Progenitor cell of endocrine pancreas (in vitro differentiated cells): ENCODE measurements at places on chromosomes 3 and 15. TPM values are rescaled to one million over a fixed set of nuclear protein-coding genes. Genes with fewer than 3 reads are reported as not detected.

NEK11 gene
- 16.8 and 18.7 TPM in 2 replicates for total RNA-seq

SKOR1 gene
- 0.60 and 0.75 TPM in 2 replicates for total RNA-seq

CLDN16 gene
- 0.31 TPM in 2 replicates for total RNA-seq

SPTBN5 gene
- 6.6 and 7.9 TPM in 2 replicates for total RNA-seq

DUOXA1 gene
- 1.3 and 1.4 TPM in 2 replicates for total RNA-seq

GRCh38 chr3:173398111-173398479 lies 551 bp downstream of the NLGN1 start:
- H3K4me1 ChIP-seq = peaks cover 33% of the 10 kb centered on the region
- peaks cover 50% of the 10 kb centered on the region for H3K27me3 ChIP-seq
- no peak overlapping the region for H3K27ac ChIP-seq
- H3K36me3 ChIP-seq = no peaks in the 10 kb centered on the region

- H3K4me1 ChIP-seq = no peaks in the 10 kb centered on the region
- H3K27ac ChIP-seq = no peak overlapping the region
- H3K36me3 ChIP-seq = peaks cover 23% of the 10 kb centered on the region
- H3K27me3 ChIP-seq = no peaks in the 10 kb centered on the region
- no peak overlapping the region for H3K4me3 ChIP-seq
- no peak for DNase-seq
Observed at GRCh38 chr3:45730409-45731154, 41.4 kb downstream of the SACM1L start.

DNA sequence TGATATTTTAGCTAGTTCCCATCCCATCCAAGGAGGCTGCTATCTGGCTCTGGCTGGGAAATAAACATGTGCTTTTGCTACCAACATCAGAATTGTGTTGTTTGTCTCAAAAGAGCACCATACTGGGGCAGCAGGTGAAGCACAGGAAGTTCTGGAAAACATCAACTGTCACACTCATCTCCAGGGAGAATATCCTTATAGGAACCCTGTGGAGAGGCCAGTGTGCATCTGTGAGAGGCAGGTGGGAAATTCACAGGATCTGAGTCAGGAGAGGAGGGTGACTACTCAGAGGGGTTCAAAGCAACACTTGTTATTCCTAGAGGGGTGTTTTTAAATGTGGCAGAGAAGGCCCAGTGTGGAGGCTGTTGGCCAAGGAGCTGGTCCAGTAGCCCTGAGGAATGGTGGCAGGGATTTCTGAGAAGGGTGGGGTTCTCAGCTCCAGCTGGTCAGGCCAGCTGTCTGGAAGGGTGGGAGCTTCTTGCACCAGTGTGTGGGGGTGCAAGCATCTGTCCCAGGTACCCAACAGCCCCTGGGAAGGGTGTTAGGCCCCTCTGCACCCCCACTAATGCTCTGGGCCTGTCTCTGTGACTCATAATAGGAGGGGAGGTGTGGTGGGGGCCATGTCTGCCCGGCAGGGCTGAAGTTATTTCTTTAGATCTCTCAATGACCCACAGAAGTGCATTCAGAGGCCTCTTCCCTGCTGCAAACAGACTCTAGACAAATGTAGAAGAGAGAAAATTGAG lies 28.7 kb downstream of the RPSA start:
- H3K4me1 ChIP-seq = no peaks in the 10 kb centered on the region
- H3K27ac ChIP-seq = peak overlapping the region; percentile 44
- H3K27me3 ChIP-seq = peaks cover 10% of the 10 kb centered on the region
- no peak for DNase-seq
- H3K36me3 ChIP-seq = no peaks in the 10 kb centered on the region

DNA sequence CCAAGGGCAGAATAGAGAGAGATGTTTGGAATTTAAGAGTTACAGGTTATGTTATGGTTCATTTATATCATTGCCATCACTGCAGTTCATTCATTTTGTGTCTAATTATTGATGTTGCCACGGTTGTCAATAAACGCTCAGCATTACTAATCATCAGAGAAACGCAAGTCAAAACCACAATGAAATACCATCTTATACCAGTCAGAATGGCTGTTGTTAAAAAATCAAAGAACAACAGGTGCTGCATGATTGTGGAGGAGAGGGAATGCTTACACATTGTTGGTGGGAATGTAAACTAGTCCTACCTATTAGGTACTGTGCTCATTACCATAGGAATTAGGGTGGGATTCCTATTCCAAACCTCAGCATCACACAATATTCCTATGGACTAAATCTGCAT lies 350.5 kb downstream of the TIGIT start:
- H3K4me3 ChIP-seq = no peak overlapping the region
- H3K4me1 ChIP-seq = peaks cover 5% of the 10 kb centered on the region
- no peak overlapping the region for H3K27ac ChIP-seq
